ENCODE measurements at places on chromosomes 6 and 20.

DNA sequence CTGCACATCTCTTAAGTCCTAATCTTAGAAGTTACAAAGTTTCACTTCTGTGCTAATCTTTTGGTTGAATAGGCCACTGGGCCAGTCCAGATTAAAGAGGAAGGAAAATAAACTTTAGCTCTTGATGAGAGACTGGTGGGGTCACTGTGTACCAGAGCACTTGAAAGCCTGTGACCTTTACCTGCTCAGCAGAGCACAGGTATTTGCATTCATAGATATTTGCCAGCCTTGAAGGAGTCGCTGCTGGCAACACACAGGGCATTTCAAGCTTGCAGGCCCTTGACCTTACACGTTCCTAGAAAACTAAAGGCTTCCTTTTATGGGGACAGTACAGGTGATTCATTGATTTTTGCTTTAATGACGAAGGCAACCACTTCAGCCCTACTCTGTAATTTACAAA, 108.4 kb upstream of the SLC22A23 start:
- no peak for DNase-seq

DNA sequence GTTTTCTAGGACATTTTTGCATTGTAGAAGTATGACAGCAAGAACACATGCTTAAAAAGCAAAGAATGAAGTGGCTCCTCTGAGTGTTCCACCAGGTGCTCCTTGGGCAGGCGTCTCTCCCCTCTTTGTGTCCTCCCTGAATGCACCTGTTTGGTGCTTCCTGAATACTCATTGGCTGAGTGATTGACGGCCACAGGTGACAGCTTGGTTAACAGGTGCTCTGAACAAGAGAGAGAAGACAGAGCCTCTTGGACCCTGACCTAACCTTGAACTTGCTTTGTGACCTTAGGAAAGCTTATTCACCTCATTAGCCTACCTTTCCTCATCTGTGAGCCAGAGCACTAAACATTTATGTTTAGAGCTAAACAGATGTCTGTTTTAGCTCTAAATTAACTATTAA, 93.7 kb downstream of the TULP4 start:
- no peak for DNase-seq

GRCh38 chr6:18350712-18351111, 36.4 kb upstream of the RNF144B start:
- DNase-seq, result no peak

DNA sequence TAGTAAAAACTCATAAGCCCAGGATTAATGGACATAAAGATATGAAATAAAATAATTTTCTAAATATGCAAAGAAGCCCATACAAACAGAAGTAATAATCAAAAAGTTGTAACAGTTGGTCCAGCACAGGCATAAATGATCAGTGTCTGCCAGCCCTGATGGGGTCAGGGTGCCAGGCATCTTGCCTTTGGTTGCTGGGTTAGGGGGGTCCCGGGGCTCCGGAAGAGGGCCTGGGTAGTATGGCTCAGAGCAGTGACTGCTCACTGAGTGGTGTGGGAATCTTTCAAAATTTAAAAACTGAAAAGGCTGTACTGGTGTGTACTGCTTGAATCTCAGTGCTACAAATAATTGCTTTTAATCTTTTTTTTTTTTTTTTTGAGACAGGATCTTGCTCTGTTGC, 7.7 kb upstream of the QKI start:
- no peak for DNase-seq

DNA sequence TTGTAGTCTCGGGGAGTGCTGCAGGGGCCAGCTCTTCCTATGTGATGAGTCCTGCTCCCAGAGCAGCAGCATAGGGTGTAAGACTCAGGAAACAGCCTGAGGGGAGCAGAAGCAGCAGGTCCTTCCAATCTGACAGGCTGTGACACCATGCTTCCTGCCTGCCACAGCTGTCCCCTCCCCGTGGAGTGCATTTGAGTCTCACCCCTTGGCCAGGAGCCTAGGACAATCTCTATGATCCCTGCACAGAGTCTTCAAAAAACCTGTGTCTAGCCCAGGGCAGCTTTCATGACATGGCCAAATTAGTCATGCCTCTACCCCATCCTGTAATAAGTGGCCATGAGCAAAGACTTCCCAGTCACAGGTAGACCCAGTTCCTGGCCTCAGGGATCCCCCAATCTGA, 23.1 kb upstream of the LRFN2 start:
- DNase-seq, result no peak

- no peak for DNase-seq
These were observed 166.8 kb upstream of the FOXQ1 start for GRCh38 chr6:1144842-1145767.

DNA sequence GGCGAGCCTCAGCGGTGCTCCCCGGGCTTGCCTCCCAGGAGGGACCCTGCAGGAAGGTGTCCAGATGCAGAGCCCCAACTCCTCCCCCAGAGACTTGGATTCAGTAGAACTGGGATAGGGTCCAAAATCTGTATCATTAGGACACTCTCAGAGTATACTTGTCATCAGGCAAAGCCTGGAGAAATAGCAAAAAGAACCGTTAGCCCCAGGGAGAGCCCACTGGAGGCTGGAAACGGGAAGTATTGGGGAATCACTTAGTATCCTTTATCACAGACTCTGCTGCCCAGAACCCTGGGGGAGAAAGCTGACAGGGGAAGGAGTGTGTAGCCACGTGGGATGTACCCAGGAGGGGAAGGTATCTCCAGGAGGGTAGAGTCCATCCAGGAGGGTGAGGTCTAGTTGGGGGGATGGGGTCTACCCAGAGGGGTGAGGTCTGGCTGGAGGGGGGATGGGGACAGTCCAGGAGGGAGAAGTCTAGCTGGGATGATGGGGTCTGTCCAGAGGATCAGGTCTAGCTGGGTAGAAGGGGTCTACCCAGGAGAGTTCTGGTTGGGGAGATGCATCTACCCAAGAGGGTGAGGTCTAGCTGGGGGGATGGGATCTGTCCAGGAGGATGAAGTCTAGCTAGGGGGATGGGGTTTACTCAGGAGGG, 107.2 kb downstream of the LY86 start:
- no peak for DNase-seq

GRCh38 chr6:161194374-161194773, 79.5 kb downstream of the AGPAT4 start:
- DNase-seq, result no peak

- no peak for DNase-seq
These were observed 52.9 kb downstream of the FBXL4 start for GRCh38 chr6:98894810-98895209.

GRCh38 chr6:87100216-87100615, 5.3 kb upstream of the CGA start:
- no peak for DNase-seq

GRCh38 chr6:91328241-91328640, 741.4 kb upstream of the MAP3K7 start:
- no peak for DNase-seq

DNA sequence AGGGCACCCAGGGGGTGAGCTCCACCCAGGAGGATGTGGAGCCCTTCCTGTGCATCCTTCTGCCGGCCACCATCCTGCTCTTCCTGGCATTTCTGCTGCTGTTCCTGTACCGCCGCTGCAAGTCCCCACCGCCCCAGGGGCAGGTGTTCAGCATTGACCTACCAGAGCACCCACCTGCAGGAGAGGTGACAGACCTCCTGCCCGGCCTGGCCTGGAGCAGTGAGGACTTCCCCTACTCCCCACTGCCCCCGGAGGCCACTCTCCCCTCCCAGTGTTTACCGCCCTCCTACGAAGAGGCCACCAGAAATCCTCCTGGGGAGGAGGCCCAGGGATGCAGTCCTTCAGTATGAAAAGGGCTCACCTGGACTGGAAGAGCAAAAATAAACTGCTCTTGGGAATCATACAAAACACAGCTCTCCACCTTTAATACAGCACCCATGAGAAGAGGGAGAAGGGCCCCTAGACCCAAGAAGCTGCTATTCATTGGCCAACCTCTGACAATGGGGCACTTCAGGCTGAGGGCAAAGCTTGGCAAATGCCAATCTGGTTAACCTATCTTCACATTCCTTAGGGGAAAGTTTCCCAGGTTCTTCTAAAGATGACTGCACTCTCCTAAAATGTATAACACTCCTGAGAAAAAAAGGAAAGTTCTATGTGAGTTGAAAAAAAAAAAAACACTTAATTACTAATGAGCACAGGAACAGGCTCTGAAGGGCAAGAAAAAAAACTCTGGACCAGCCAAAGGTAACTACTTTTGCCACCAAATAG, 5.0 kb downstream of the SMIM28 start:
- peak; percentile 34 for DNase-seq

DNA sequence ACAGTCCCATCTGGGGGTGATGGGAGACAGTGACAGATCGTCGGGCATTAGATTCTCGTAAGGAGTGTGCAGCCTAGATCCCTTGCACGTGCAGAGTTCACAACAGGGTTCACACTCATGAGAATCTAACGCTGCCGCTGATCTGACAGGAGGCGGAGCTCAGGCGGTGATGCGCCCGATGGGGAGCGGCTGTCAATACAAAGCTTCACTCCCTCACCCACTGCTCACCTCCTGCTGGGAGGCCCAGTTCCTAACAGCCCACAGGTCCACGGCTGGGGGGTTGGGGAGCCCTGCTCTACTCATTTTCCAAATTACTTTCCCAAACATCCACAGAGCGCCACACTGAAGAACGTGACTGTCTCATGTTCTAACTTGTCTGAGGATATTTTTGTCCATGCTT, 25.3 kb downstream of the CTCFL start:
- no peak for DNase-seq

DNA sequence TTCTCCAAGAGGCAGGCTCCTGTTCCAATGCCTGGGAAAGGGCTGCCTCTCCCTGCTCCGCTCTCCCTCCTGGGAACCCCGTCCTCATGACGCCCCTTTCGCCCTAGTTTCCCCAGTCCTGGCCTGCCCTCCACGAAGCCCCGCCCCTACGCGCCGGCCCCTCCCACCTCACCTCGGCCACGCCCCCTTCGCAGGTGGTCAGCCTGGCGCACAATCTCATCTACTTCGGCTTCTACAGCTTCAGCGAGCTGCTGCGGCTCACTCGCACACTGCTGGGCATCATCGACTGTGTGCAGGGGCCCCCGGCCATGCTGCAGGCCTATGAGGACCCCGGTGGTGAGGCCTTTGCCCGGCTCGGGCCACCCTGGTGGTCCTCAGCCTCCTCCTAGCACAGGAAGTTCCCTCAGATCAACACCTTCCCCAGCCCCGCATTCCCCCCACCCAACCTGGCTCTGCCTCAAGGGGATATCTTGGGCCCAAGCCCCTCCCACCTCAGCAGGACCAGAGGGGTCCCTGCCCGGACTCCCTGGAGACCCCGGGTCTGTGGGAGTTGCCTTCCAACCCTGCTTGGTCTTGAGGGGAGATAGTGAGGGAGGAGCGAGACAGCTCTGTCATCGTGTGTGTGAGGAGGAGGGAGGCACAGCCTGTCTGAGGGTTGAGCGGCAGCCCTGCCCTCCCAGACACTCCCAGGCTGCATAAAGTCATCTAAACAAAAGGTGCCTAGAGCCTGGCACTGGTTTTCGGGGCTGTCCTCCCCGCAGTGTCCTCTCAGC, 40.3 kb downstream of the UQCC2 start:
- DNase-seq, result no peak

- DNase-seq, result no peak
These were observed 38.7 kb downstream of the LAMA4 start for GRCh38 chr6:112215488-112216284.

- no peak for DNase-seq
These were observed 99.5 kb upstream of the SIRPG start for GRCh38 chr20:1757072-1757471.

- DNase-seq, result no peak
These were observed 70.0 kb downstream of the HDDC2 start for GRCh38 chr6:125231574-125232343.

DNA sequence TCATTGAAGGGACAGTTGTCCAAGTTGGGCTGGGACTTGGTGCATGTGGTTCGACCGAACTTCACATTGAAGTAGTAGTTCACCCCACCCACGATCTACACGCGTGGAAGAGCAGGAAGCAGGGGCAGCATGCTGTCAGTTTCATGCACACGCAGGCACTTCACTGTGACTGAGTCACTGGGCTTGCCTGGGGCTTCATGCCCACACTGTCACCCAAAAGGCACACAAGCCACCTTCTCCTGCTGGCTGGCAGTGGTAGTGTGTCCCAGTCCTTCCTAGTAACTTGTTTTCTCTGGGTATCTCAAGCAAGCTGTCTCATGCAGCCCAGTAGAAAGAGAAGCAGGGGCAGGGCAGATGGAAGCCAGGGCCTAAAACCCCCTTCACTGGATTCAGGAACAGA, 2.0 kb downstream of the CST5 start:
- DNase-seq, result no peak

All from HuH-7 (cell line).